ENCODE measurements at places on chromosomes 5 and 9. TPM values are rescaled to one million over a fixed set of nuclear protein-coding genes. Genes with fewer than 3 reads are reported as not detected.

FOXD4 gene
- total RNA-seq: 0.70 TPM

CAAP1 gene
- 13.7 TPM for total RNA-seq

CNTNAP3B gene
- total RNA-seq: 4.8 TPM

PLPPR1 gene
- not detected for total RNA-seq

CDK5RAP2 gene
- total RNA-seq: 32.1 TPM

SMIM33 gene
- not detected for total RNA-seq

TLX3 gene
- total RNA-seq: not detected

PDCD1LG2 gene
- total RNA-seq: 0.77 TPM

DOLPP1 gene
- 11.4 TPM for total RNA-seq

OSTF1 gene
- 26.1 TPM for total RNA-seq

CCDC171 gene
- total RNA-seq: 1.3 TPM

GARIN3 gene
- not detected for total RNA-seq

ST8SIA4 gene
- total RNA-seq: 0.85 TPM

SNX18 gene
- total RNA-seq: 47.2 TPM

C1QTNF2 gene
- 0.47 TPM for total RNA-seq

OR2S2 gene
- not detected for total RNA-seq

GABRA6 gene
- total RNA-seq: not detected

GRK6 gene
- total RNA-seq: 19.2 TPM

ELAVL2 gene
- 0.77 TPM for total RNA-seq

RNF208 gene
- not detected for total RNA-seq

FBXO4 gene
- 6.9 TPM for total RNA-seq

TXNDC8 gene
- total RNA-seq: not detected

CDX1 gene
- total RNA-seq: 0.12 TPM

PDLIM4 gene
- 27.4 TPM for total RNA-seq

RIMOC1 gene
- 33.7 TPM for total RNA-seq

TMOD1 gene
- not detected for total RNA-seq

KIF12 gene
- not detected for total RNA-seq

CATSPER3 gene
- not detected for total RNA-seq

LOX gene
- total RNA-seq: 216 TPM

EQTN gene
- not detected for total RNA-seq

PCDHGB7 gene
- total RNA-seq: 12.5 TPM

ITGA2 gene
- 3.5 TPM for total RNA-seq

MEIKIN gene
- not detected for total RNA-seq

ASPN gene
- 27.6 TPM for total RNA-seq

AIF1L gene
- total RNA-seq: 2.5 TPM

CARTPT gene
- not detected for total RNA-seq

C5 gene
- total RNA-seq: 5.6 TPM

SAPCD2 gene
- total RNA-seq: 0.34 TPM

DNAJC21 gene
- total RNA-seq: 17.2 TPM

LCP2 gene
- total RNA-seq: not detected

NEURL1B gene
- total RNA-seq: 1.5 TPM

SMIM32 gene
- not detected for total RNA-seq

OSMR gene
- total RNA-seq: 74.9 TPM

WDR31 gene
- total RNA-seq: 1.6 TPM

SLC25A2 gene
- not detected for total RNA-seq
